Ascending aorta (tissue), 2 donors: ENCODE measurements at places on chromosomes 16 and 17.

DNA sequence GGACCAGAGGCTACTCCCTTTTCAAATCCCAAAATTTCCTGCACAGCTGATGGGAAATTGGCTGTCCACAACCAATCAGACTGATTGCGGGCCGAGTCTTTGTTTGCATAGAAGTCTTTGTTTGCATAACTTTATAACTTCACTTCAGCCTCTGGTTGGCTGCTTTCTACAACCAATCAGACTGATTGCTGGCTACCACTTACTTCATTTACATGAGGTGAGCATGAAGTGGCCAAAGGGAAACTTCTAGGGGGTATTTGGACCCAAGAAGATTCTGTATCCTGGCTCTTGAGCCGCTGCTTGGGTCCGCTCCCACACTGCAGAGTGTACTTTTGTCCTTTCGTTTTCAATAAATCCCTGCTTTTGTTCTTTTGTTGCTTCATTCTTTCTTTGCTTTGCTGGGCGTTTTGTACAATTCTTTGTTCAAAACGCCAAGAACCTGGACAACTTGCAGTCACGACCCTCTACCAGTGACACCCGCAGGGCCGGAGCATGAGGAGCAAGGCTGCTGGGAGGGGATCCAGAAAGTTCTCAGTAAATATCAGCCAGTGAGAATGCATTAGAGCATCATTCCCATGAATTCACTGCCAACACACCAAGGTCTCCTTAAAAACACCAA lies 67.5 kb downstream of the IQCK start:
- no peak for DNase-seq

GRCh38 chr16:57541754-57542435 lies 548 bp upstream of the ADGRG5 start:
- DNase-seq, result no peak

GRCh38 chr16:2717383-2718263 lies 2.4 kb downstream of the PRSS27 start:
- no peak for DNase-seq

- DNase-seq, result no peak
These were observed 49.8 kb upstream of the ARHGAP44 start for GRCh38 chr17:12739500-12739899.

DNA sequence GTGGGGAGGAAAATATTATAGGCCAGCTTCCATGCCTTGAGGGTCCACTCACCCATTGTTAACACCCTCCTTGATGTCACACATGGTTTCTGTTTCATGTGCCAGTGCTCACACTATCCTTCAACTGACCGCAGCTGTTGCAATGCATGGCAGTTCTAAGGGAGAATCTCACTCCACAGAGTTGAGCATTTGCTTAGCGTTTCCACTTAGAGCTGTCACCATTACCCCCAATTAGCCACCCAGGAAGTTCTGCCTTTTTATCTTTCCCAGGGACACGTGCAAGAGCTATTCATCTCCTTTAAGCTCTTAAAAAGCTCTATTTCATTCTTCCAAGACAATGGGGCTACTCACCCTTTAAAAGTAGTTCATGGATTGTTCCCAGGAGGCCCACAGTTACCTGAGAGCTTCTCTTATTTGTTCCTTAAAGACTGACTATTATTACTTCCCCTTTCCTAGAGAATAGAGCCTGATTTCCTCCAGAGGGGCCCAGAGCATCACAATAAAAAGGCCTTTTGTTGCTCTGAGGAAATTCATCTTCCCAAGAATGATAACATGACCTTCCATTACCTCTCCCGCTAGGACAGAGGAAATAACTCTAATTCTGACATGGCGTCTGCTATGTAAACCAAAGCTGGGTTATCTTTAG lies 126.8 kb downstream of the CACNG3 start:
- DNase-seq, result no peak

GRCh38 chr16:68920349-68920748 lies 77.0 kb downstream of the TANGO6 start:
- no peak for DNase-seq

GRCh38 chr17:72338847-72339790 lies 218.3 kb downstream of the SOX9 start:
- DNase-seq, result no peak
